ENCODE measurements at places on chromosomes 1 and 21. TPM values are rescaled to one million over a fixed set of nuclear protein-coding genes. Genes with fewer than 3 reads are reported as not detected.

GRCh38 chr1:246875041-246876026 is 56.4 kb downstream of the AHCTF1 start:
- H3K27ac ChIP-seq: no peak overlapping the region
- no peak overlapping the region for H3K4me3 ChIP-seq
- H3K4me1 ChIP-seq: no peaks in the 10 kb centered on the region
- H3K27me3 ChIP-seq: no peaks in the 10 kb centered on the region
- DNase-seq: no peak

DNA sequence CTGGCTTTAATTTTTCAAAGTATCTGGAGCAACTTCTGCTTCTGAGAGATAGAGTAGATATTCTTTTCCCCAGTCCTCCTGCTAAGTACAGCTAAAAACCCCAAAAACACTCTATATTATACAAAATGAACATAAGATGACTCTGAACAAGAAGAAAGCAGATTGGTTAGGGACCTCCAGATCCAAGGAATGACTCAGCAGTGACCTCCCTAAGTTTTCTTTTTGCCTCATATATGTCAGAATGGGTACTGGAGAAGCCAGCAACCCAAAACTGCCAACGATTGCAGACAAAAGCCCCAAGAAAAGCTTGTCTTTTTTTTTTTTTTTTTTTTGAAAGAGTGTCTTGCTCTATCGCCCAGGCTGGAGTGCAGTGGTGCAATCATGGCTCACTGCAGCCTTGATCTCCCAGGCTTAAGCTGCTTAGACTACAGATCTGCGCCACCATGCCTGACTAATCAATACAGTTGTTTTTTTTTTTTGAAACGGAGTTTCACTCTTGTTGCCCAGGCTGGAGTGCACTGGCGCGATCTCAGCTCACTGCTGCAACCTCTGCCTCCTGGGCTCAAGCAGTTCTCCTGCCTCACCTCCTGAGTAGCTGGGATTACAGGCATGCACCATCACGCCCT is 22.7 kb downstream of the NDUFS5 start:
- H3K4me1 ChIP-seq: no peaks in the 10 kb centered on the region
- no peak overlapping the region for H3K27ac ChIP-seq
- no peaks in the 10 kb centered on the region for H3K36me3 ChIP-seq
- no peaks in the 10 kb centered on the region for H3K27me3 ChIP-seq
- no peak overlapping the region for H3K4me3 ChIP-seq

GRCh38 chr1:206912445-206913095 is 9.2 kb downstream of the FCMR start:
- H3K27me3 ChIP-seq: no peaks in the 10 kb centered on the region
- peak; percentile 76 for DNase-seq
- no peaks in the 10 kb centered on the region for H3K36me3 ChIP-seq
- no peak overlapping the region for H3K4me3 ChIP-seq
- H3K27ac ChIP-seq: no peak overlapping the region
- peaks cover 7% of the 10 kb centered on the region for H3K4me1 ChIP-seq

DNA sequence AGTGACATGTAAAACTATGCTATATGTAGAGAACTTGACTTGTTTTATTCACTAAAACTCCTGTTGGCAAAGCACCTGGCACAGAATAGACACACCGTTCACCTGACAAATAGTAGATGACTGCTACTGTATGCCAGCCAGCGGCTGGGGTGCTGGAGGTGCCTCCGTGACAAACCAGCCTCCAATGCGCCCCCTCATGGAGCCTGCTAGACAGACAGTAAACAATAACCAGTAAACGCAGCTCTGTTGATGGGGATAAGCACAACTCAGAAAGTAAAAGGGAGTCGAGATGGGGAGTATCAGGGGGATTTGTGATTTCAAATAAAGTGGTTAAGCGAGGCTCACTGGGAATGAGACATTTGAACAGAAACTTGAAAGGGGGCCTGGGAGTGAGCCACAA is 107.2 kb downstream of the PRDM2 start:
- H3K4me3 ChIP-seq: no peak overlapping the region
- no peaks in the 10 kb centered on the region for H3K4me1 ChIP-seq
- DNase-seq: peak; percentile 60

DNA sequence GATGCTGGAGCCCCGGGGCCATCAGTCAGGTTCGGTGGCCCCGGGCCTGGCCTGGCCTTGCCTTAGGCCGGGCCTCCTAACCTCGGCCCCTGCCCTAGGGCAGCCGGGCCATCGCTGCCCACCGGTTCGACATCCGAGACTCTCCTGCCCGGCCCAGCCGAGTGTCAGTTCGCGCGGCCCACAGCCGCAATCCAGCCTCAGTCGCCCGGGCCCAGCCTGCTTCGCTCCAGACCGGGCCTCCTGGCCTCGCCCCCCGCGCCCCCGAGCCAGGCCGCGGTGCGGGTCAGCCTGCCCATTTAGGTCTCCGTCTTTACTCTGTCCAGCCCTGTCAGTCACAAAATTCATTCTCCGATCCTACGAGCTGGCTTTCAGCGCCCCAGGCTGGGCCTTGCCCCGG is 777 bp downstream of the LRRC41 start:
- H3K27ac ChIP-seq: peak overlapping the region; percentile 96
- H3K27me3 ChIP-seq: no peaks in the 10 kb centered on the region
- peak; percentile 59 for DNase-seq
- H3K4me1 ChIP-seq: peaks cover 11% of the 10 kb centered on the region
- peak overlapping the region; percentile 88 for H3K4me3 ChIP-seq

DNA sequence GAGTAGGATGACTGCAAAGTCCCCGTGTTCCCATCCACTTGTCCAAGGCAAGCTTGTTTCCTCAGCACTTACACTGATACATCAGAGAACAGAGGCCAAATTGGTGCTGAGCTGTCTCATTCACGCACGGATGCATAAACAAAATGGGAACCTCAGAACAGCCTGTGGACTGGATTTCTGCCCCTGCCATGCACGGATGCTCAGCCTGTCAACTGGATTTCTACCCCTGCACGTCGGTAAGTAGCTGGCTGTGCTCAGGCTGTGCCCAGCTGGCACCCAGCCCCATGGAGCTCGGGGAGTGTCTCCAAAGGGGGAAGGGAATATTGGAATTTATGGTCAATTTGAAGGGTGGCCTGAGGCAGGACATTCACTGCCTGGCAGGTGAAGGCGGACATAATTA is 40.8 kb upstream of the TMPRSS2 start:
- peaks cover 8% of the 10 kb centered on the region for H3K4me1 ChIP-seq
- no peaks in the 10 kb centered on the region for H3K27me3 ChIP-seq
- H3K36me3 ChIP-seq: no peaks in the 10 kb centered on the region

GRCh38 chr1:100188617-100189016 is 10.6 kb upstream of the LRRC39 start:
- no peak overlapping the region for H3K4me3 ChIP-seq
- H3K4me1 ChIP-seq: peaks cover 8% of the 10 kb centered on the region
- H3K36me3 ChIP-seq: no peaks in the 10 kb centered on the region

- peaks cover 3% of the 10 kb centered on the region for H3K27me3 ChIP-seq
- no peaks in the 10 kb centered on the region for H3K4me1 ChIP-seq
- H3K27ac ChIP-seq: no peak overlapping the region
- H3K4me3 ChIP-seq: peak overlapping the region; percentile 73
Measured at GRCh38 chr1:32972814-32973428, 8.3 kb upstream of the RNF19B start.

GRCh38 chr1:84693005-84693404 is 2.7 kb upstream of the SSX2IP start:
- H3K4me1 ChIP-seq: no peaks in the 10 kb centered on the region
- no peak for DNase-seq
- H3K36me3 ChIP-seq: no peaks in the 10 kb centered on the region
- H3K27me3 ChIP-seq: no peaks in the 10 kb centered on the region

DNA sequence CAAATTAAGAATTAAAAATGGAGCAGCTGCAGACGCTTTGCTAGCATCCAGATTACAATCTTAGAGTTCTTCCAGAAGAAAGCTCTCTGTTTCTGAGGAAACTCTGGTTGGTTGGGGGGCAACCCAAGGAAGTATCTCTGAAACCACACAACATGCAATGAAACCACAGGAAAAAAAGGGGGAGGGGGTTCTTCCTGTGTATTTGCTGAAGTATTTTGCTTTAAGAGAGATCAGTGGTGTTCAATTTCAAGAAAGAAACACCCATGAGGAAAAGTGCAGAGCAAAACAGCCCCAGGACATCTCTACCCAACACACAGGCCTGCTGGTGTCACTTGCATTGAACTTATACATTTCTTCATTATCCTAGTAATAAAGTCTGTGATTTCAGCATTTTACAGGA is 19.7 kb upstream of the TIAM1 start:
- H3K27me3 ChIP-seq: no peaks in the 10 kb centered on the region
- no peak overlapping the region for H3K4me3 ChIP-seq
- H3K4me1 ChIP-seq: no peaks in the 10 kb centered on the region
- no peak for DNase-seq

- H3K27ac ChIP-seq: no peak overlapping the region
- no peaks in the 10 kb centered on the region for H3K27me3 ChIP-seq
- H3K4me1 ChIP-seq: no peaks in the 10 kb centered on the region
- no peak overlapping the region for H3K4me3 ChIP-seq
- no peaks in the 10 kb centered on the region for H3K36me3 ChIP-seq
Measured at GRCh38 chr1:6294890-6295556, 34.1 kb upstream of the GPR153 start.

GRCh38 chr1:66446261-66447001 is 87.5 kb upstream of the SGIP1 start:
- H3K27ac ChIP-seq: no peak overlapping the region
- peak; percentile 85 for DNase-seq
- H3K36me3 ChIP-seq: no peaks in the 10 kb centered on the region
- H3K27me3 ChIP-seq: no peaks in the 10 kb centered on the region

DNA sequence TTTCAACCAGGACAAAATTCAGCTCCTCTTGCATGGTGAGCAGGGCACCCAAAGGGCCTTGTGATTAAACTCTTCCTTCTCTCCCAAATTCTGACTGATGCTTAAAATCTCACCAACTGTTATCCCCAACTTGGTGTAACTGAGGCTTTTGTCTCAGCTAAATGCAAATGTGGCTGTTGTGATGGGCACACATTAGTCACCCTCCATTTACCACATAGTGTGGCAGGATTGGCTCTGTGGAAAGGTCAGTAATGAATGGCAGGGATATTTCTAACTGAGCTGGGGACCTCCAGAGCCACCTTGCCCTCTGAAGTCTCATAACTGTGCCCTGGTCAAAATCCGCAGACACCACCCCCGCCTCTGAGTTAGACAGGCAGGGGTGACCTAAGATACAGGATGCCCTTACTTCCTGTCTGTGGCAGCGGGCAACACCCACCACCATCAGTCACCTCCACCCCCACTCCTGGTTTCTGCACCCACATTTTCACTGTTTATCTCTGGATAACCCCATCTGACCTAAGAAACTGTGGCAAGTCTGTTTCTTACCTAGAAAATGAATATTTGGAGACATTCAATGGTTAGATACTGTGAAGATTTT is 25.4 kb upstream of the RGS16 start:
- H3K4me3 ChIP-seq: no peak overlapping the region
- no peak for DNase-seq
- H3K27me3 ChIP-seq: no peaks in the 10 kb centered on the region
- no peaks in the 10 kb centered on the region for H3K4me1 ChIP-seq
- H3K27ac ChIP-seq: no peak overlapping the region

DNA sequence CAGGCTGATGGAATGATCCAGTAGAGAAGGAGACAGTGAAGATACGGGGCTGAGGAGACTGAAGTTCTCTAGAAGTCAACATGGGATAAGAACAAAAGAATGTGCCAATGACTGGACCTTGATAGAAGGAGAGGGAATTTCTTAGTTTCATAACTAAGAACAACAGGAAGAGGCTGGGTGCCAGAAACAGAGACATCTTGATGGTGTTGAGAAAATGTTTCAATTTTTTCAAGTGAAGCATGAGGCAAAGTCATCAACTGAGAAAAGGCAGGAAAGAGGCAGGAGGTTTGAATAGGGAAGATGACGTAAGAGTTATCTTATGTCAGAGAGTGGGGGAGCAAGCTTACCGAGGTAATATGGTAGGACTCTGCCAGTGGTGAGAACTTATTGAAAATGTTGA is 80.1 kb downstream of the SPAG17 start:
- DNase-seq: no peak
- H3K27me3 ChIP-seq: no peaks in the 10 kb centered on the region
- H3K36me3 ChIP-seq: no peaks in the 10 kb centered on the region
- H3K4me1 ChIP-seq: no peaks in the 10 kb centered on the region

DNA sequence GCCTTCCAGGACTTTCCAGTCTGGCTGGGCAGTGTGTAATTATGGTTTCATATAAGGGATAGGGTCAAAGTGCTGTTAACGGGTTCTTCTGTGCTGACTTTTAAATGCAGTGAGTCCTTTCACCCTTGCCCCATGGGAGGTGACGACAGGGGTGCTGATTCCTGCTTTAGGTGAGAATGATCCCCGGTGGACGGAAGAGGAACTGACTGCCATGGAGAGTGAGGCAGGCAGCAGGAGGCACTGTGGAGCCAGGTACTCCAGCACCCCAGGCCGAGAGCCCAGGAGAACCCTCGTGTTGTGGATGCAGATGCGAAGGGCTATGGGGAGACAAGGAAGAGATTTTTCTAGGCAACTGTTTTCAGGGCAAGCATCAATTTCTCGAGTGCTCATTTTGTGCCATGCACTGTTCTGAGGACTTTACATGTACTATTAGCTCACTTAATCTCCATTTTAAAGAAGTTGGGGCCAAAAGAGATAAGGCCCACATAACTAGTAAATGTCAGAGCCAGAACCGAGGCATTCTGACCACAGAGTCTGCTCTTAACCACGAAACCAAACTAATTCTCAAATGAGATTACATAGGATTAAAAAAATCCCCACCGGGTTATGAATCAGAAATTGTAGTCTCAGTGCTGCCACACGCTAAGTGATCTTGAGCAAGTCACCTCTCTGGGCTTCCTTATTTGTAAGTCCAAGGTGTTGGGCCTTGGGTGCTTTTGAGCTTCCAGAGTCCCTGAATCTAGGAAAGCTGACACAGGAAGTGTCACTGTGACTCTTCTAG is 28.2 kb downstream of the STPG1 start:
- H3K27me3 ChIP-seq: no peaks in the 10 kb centered on the region
- peaks cover 9% of the 10 kb centered on the region for H3K4me1 ChIP-seq
- no peak overlapping the region for H3K4me3 ChIP-seq
- no peaks in the 10 kb centered on the region for H3K36me3 ChIP-seq

DNA sequence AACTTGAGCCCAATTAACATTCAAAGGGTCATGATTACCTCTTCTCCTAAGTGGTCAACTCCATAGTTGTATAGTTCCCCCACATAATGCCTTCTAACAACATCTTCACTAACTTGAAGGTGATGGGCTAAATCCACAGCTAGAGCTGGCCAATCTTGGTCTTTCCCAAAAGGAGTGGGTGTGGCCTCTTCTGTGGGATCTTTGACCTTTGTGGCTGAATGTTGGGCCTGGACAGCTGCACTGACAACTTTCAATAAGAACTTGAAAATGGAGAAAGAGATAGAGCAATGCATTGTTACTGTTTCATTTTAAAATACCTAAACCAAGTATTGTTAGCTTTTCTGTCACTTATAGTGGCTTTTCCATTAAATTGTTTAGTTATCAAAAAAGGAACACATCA is 59.2 kb downstream of the IARS2 start:
- H3K4me3 ChIP-seq: no peak overlapping the region
- no peaks in the 10 kb centered on the region for H3K27me3 ChIP-seq
- no peaks in the 10 kb centered on the region for H3K4me1 ChIP-seq
- H3K36me3 ChIP-seq: peaks cover 28% of the 10 kb centered on the region
- no peak overlapping the region for H3K27ac ChIP-seq

AMY1A gene
- not detected for total RNA-seq

LPAR3 gene
- 0.22 TPM for total RNA-seq

ARMH1 gene
- 3.9 TPM for total RNA-seq

C4BPB gene
- 1.3 TPM for total RNA-seq

Data from kidney (tissue), 22 donors.